ENCODE measurements at places on chromosomes 11 and 22.

GRCh38 chr11:90558328-90558865, 335.5 kb upstream of the CHORDC1 start:
- DNase-seq: no peak

- DNase-seq: peak; percentile 69
Observed at GRCh38 chr11:17734986-17735817, 621 bp downstream of the KCNC1 start.

GRCh38 chr11:126595560-126595959, 240.1 kb downstream of the ST3GAL4 start:
- DNase-seq: no peak

DNA sequence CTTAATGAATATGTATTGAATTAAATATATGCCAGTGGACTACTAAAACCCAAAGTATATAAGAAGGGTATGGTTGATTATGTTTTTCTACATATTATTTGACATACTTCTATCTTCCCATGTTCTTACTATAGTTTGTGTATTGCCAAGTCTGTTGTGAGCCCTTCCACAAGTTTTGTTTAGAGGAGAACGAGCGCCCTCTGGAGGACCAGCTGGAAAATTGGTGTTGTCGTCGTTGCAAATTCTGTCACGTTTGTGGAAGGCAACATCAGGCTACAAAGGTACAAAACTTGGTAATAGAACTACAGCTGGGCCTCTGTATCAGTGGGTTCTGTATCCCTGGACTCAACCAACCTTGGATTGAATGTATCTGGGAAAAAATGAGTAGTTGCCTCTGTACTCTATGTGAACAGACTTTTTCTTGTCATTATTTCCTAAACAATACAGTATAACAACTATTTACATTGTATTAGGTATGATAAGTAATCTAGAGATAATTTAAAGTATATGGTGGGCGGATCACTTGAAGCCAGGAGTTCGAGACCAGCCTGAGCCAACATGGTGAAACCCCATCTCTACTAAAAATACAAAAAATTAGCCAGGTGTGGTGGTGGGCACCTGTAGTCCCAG, 38.7 kb upstream of the TTC36 start:
- peak; percentile 90 for DNase-seq

DNA sequence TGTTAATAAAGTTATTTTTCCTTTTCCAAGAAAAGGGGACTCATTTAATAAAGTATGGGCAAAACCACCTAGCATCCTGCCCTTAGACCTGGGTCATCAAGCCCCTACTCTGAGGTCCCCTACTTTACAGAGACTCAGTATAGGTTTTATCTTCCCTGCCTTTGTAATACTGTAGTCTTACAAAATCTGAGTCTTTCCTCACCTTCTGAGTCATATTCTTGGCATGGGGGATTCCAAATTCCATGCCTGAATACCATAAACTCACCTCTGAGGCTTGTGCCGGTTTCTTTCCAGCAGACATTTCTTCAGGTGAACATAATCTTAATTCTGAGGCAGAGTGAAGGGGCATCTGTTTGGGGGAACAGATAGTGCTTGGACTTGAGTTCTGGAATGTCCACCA, 282.5 kb downstream of the KCNA4 start:
- DNase-seq: no peak

DNA sequence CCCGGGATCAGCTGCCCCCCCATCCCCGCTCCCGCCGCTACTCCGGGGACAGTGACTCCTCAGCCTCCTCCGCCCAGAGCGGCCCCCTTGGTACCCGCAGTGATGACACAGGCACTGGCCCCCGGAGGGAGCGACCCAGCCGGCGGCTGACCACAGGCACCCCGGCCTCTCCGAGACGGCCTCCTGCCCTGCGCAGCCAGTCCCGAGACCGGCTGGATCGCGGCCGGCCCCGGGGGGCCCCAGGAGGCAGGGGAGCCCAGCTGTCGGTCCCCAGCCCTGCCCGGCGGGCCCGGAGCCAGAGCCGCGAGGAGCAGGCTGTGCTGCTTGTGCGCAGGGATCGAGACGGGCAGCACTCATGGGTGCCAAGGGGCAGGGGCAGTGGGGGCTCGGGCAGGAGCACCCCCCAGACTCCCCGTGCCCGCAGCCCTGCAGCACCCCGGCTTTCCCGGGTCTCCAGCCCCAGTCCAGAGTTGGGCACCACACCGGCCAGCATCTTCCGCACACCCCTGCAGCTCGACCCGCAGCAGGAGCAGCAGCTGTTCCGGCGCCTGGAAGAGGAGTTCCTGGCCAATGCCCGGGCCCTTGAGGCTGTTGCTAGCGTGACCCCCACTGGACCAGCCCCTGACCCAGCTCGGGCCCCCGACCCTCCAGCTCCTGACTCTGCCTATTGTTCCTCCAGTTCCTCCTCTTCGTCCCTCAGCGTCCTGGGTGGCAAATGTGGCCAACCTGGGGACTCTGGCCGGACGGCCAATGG, 3.9 kb downstream of the RASL10A start:
- no peak for DNase-seq

GRCh38 chr22:46893281-46894020, 131.0 kb downstream of the TBC1D22A start:
- DNase-seq: no peak

- no peak for DNase-seq
Observed at GRCh38 chr11:3122775-3123201, 42.3 kb downstream of the OSBPL5 start.

GRCh38 chr11:15201586-15201985, 86.9 kb downstream of the INSC start:
- no peak for DNase-seq

DNA sequence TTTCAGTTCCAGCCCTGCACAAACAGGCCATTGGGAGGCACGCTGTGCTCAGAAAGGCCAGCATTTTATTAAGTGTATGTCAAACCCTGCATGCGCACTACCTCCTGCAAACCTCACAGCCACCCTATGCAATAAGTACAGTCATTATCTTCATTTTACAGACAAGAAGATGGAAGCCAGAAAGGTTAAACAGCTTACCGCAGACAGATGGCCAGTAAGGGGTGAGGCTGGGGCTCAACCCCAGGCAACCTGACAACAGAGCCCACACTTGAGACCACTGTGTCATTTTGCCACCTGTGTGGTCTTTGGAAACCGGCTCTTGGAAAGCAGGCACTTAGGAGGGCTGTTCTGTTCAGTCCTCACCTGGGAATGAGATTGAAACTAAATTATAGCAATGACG, 142.3 kb downstream of the NXPE2 start:
- no peak for DNase-seq

DNA sequence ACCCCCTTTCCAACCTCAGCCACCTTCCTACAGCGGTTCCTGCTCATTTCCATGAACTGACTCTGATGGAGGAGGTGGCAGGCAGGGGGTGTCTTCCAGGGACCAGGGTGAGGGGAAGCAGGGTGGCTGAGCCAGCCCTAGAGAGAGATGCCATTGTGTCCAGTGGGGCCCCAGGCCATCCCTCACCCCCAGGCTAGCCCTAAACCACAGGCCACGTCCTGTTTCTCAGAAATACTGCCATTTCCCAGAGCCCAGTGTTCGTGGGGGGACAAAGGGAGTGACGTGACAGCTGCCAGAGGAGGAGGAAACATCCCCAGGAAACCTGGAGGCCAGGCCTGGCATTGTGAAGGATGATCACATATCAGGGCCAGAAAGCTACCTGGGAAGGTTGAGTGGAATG, 39.5 kb downstream of the CHRDL2 start:
- no peak for DNase-seq

DNA sequence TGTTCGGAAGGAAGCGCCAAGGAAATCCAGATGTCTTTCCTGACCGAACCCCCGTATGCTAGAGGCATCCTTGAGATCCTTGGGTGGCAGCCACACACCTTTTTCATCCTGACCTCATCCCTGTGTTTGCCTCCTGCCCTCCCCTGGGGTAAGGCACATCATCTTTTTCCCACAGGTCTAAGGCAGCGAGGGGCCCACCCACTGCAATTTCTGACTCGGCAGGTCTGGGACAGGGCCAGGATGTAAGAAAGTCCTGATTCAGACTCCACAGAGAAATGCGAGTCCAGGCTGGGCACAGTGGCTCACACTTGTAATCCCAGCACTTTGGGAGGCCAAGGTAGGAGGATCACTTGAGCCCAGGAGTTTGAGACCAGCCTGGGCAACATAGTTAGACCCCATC, 10.5 kb downstream of the ZMAT5 start:
- no peak for DNase-seq

DNA sequence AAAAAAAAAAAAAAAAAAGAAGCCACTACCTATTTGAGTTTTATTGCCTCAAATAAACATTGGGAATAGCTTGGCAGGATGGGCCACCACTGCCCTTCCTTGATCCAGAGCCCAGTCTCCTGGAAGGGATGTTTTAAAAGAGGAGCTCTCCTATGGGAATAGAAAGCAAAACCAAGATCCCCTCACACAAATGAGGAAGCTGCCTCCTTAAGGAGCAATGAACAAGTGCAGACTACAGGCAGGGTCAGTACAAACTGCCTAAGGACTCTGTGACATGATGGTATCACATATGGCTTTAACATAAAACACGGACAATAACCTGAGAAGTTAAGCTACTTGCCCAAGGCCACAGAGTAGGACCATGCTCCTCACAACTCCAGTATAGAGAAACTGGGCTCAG, 120.8 kb downstream of the NAT10 start:
- no peak for DNase-seq

- DNase-seq: no peak
Observed at GRCh38 chr11:35107861-35108260, 31.1 kb upstream of the CD44 start.

GRCh38 chr11:94305146-94305545, 766 bp downstream of the IZUMO1R start:
- DNase-seq: no peak

GRCh38 chr11:17883946-17884345, 128.9 kb downstream of the SERGEF start:
- no peak for DNase-seq

DNA sequence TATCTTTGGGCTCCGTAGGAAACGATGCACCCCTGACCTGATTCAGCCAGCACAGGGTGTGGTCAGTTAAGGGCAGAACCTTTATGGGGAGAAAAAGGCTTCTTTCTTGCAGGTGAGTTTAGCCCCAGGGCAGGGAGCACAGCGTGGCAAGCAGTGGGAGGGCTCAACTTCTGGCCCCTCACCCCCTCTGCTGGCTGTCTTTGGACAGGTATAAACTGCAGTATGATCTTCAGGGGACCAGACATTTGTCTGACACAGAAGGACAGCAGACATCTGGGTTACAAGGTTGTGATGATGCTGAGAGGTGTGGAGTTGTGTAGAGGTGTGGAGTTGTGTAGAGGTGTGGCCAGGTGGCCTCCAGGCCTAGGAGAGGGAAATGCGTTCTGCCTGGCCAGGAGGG, 324.0 kb upstream of the PLET1 start:
- DNase-seq: no peak

DNA sequence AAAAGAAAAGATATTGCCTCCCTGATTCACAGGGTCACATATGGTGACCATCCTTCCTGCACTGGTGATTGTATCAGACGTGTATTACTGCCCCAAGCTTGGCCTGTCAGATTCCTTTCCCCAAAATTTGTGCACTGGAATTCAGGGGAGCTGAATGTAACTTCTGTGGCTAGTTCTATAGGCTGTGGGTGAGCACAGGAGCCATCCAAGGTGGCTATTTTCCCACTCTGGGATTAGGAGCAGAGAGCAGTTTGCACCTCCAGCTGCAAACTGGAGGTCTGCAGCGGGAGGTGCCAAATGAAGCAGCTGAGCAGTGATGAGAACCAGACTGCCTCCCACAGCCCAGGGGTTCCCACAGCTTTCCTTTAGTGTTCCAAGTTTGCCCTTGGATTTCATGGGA, 124.2 kb upstream of the PITPNB start:
- no peak for DNase-seq
